ENCODE measurements at places on chromosomes 13 and 19. TPM values are rescaled to one million over a fixed set of nuclear protein-coding genes. Genes with fewer than 3 reads are reported as not detected.
A peak's percentile ranks its signal among the peaks of the same experiment; 100 is the strongest.

DNA sequence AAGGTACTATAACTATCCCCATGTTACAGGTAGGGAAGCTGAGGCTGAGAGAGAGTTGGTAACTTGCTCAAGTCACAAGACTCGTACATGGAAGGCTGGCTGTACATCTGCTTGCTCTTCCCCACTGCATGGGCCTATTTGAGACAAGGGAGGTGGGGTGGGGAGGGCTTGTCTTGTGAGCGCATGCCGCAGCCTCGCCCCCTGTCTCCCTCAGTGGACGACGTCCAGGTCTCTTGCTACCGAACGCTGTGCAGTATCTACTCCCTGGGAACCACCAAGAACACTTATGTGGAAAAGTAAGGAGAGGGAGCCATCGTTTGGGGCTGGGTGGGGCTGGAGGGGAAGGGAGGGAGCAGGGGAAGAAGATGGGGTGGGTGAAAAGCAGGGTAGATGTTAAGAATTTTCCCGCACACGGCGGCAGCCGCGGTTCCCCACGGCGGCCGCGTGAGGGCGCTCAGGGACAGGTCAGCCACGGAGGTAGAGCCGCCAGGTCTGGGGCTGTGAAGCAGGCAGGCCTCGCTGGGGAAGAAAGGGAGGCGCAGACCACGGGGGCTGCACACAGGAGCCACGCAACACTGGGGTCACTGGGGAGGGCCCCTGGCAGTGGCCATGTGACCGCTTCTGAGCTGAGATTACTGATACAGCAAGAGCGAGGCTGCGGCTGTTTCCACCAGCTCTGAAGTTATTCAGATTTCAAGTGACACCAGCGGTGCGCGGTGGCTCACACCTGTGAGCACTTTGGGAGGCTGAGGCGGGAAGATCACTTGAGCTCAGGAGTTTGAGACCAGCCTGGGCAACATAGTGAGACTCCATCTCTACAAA, 81.5 kb downstream of the RYR1 start:
- H3K36me3 ChIP-seq, result no peaks in the 10 kb centered on the region
- peak; percentile 32 for DNase-seq
- no peaks in the 10 kb centered on the region for H3K4me1 ChIP-seq
- H3K27me3 ChIP-seq, result no peaks in the 10 kb centered on the region

GRCh38 chr13:32446773-32447465, 19.0 kb upstream of the N4BP2L1 start:
- H3K4me1 ChIP-seq, result peaks cover 19% of the 10 kb centered on the region
- peaks cover 29% of the 10 kb centered on the region for H3K36me3 ChIP-seq
- H3K27me3 ChIP-seq, result no peaks in the 10 kb centered on the region
- DNase-seq, result no peak
- no peak overlapping the region for H3K27ac ChIP-seq

DNA sequence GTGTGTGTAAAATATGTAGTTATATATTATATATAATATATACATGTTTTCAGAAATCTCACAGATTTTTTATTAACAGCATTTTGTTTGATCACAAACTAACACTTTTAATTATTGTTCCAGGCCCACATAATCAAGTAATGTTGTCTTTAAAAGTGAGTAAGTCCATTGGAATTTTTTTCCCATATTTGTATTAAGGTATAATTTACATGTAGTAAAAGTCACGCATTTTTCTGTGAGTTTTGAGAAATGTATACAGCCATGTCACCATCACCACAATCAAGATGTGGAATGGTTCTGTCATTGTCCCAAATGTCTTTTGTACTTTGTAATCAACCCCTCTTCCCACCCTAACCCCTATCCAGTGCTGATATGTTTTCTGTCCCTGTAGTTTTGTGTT, 120.0 kb upstream of the RFC3 start:
- no peak overlapping the region for H3K4me3 ChIP-seq
- H3K27me3 ChIP-seq, result no peaks in the 10 kb centered on the region
- H3K36me3 ChIP-seq, result no peaks in the 10 kb centered on the region
- no peaks in the 10 kb centered on the region for H3K4me1 ChIP-seq
- H3K27ac ChIP-seq, result no peak overlapping the region
- no peak for DNase-seq

DNA sequence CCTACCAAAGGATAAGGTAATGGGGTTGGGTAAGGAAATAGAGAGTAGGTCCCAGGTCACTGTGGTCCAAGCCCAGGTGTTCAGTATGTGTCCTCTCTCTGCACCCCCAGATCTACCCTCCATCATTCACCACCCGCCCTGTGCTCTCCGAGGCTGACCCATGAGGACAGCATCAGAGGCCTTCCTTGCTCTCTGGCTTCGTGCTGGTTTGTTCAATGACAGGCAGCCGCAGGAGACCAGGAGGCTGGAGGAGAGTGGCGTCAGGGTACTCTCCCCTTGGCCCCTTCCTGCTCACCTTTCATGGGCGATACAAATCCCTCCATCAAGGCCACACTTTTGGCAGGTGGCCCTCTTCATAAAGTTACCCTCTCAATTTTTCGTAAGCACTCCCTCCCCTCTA, 1.7 kb downstream of the TUBA3C start:
- no peaks in the 10 kb centered on the region for H3K4me1 ChIP-seq
- H3K4me3 ChIP-seq, result no peak overlapping the region
- H3K36me3 ChIP-seq, result no peaks in the 10 kb centered on the region
- DNase-seq, result no peak
- H3K27me3 ChIP-seq, result no peaks in the 10 kb centered on the region
- no peak overlapping the region for H3K27ac ChIP-seq

GRCh38 chr13:58324161-58324560, 692.6 kb downstream of the PCDH17 start:
- H3K27me3 ChIP-seq, result no peaks in the 10 kb centered on the region
- no peak overlapping the region for H3K4me3 ChIP-seq
- no peaks in the 10 kb centered on the region for H3K36me3 ChIP-seq
- no peak overlapping the region for H3K27ac ChIP-seq

DNA sequence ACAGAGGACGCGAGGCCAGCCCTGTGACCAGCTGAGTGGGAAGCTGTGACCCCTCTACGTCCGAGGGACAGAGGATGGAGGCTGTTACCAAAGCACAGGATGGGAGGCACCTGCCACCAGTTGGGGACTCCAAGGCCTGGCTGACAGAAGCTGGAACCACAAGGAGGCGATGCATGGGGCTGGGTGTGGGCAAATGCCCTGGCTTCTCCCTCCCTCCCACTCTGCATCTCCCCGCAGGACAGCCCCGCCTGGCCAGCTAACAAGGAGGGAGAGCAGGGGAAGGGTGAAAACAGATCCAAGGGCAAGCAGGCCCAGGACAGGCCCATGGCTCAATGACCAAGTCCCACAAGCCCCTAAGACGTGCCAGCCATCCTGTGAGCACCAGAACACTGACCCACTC, 28.6 kb downstream of the AKT2 start:
- no peak overlapping the region for H3K4me3 ChIP-seq
- H3K36me3 ChIP-seq, result peaks cover 19% of the 10 kb centered on the region
- no peaks in the 10 kb centered on the region for H3K27me3 ChIP-seq
- DNase-seq, result no peak

- peak overlapping the region; percentile 32 for H3K27ac ChIP-seq
- H3K4me1 ChIP-seq, result peaks cover 70% of the 10 kb centered on the region
- H3K27me3 ChIP-seq, result peaks cover 16% of the 10 kb centered on the region
- no peak for DNase-seq
Observed at GRCh38 chr19:18433015-18433691, 4.8 kb downstream of the ISYNA1 start.

DNA sequence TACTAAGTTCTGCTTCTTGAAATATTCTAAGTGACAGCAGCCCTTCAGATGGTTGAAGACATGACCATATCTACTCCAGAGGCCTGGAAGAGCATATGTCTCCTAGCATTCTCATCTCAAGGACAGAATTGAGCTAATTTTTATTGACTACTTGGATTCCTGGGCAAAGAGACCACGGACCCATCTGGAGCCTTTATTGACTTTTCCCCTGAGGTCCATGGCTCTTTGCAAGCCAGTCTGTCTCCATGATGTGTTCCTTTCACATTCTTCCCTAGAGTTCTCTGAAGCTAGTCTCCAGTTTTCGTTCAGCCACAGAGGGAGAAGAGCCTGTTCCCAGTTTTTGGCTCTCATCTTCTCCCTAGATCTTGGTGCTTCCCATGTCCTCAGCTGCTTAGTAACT, 202.7 kb downstream of the PCCA start:
- H3K4me3 ChIP-seq, result no peak overlapping the region
- H3K36me3 ChIP-seq, result no peaks in the 10 kb centered on the region
- no peaks in the 10 kb centered on the region for H3K27me3 ChIP-seq
- H3K27ac ChIP-seq, result no peak overlapping the region
- H3K4me1 ChIP-seq, result no peaks in the 10 kb centered on the region

- no peaks in the 10 kb centered on the region for H3K27me3 ChIP-seq
- no peaks in the 10 kb centered on the region for H3K36me3 ChIP-seq
- no peaks in the 10 kb centered on the region for H3K4me1 ChIP-seq
Observed at GRCh38 chr13:67308004-67308772, 78.1 kb upstream of the PCDH9 start.

- H3K27ac ChIP-seq, result no peak overlapping the region
- H3K4me3 ChIP-seq, result no peak overlapping the region
- H3K27me3 ChIP-seq, result no peaks in the 10 kb centered on the region
- no peaks in the 10 kb centered on the region for H3K4me1 ChIP-seq
- DNase-seq, result peak; percentile 63
Observed at GRCh38 chr13:82654861-82655855, 1227.1 kb downstream of the SLITRK1 start.

GRCh38 chr13:24269821-24270220, 39.6 kb upstream of the C1QTNF9 start:
- H3K27ac ChIP-seq, result peak overlapping the region; percentile 90
- H3K36me3 ChIP-seq, result no peaks in the 10 kb centered on the region
- no peaks in the 10 kb centered on the region for H3K27me3 ChIP-seq
- H3K4me1 ChIP-seq, result peaks cover 74% of the 10 kb centered on the region
- no peak for DNase-seq
- H3K4me3 ChIP-seq, result no peak overlapping the region

DNA sequence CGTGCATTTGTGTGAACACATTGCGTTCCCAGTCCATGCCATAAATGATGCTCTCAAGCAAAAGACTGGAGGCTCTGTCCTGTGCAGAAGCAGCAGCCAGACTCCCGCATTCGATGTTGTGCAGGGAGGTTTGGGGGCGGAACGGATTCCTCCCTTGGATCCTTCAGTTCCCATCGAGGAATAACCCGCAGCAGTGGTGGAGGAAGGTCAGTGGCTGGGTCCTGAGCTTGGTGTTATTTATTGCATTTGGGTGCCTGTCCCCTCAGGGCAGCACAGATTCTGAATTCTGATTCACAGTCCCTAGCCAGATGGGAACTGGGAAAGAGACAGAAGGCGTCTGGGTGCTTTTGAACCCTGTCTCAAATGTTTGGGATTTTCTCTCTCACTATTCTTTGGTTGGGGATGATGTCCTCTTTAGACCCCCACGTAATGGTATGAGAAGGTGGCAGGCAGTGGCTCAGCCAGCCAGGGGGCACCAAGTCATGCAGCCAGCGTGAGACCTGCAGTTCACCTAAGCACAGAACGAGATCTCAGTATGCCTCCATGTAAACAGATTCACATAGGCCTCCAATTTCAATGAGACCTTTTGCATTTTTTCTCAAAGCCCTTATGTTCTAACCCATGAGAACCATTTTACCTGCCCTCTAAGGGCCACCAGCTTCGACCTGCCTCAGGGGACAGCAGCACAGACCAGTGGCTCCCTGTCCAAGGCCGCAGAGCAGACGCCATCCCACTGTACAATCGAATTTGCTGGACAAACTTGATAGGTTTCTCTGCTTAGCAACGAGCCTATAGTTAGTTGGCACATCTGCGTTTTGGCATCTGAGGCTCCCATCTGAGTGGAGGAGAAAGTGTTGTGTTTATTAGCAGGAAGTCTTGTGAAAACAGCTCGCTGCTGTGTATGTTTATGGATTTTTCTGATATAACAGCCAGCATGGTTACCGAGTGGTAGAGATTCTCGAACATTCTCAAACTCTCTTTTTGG, 17.8 kb downstream of the KCTD15 start:
- no peaks in the 10 kb centered on the region for H3K27me3 ChIP-seq
- no peaks in the 10 kb centered on the region for H3K36me3 ChIP-seq
- H3K4me3 ChIP-seq, result no peak overlapping the region

DNA sequence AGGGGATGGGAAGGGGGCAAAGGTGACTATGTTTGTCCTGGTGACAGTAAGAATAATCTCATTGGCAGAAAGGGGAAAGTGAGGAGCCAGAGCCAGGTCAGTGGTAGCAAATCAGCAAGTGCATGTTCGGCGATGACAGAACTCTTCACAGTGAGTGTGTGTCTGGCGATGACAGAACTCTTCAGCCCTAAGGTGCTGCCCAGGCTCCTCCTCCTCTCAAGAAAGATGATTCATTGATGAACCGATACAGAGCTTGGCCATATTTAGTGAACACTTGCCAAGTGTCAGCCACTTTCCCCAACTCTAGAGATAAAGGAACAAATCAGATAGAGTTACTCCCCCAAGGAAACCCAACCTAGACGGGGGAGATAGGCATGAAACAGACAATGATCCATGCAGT, 199.3 kb upstream of the UBL3 start:
- no peak overlapping the region for H3K4me3 ChIP-seq
- no peaks in the 10 kb centered on the region for H3K4me1 ChIP-seq
- H3K27ac ChIP-seq, result no peak overlapping the region
- DNase-seq, result no peak
- H3K36me3 ChIP-seq, result no peaks in the 10 kb centered on the region

DNA sequence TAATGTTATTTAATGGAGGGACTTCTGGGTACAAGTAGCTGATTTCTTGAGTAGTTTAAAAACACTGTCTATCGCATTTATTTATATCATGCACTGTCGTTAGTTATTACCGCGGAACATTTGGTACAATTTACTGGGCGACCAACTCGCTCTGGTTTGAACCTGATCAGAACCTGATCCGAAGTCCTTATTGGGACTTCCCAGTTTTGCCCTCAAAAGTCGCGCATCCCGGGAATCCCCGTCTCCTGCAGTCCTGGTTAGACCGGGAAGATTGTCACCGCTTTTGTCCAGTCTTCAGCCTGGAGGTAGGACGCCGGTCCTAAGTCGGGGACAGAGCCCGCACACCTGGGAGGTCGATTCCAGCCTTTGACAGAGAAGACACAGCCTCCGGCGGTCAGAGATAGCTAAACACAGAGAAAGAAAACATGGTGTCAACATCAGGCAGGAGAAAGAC, 694 bp downstream of the CLN5 start:
- peaks cover 15% of the 10 kb centered on the region for H3K4me1 ChIP-seq
- DNase-seq, result peak; percentile 16
- H3K27me3 ChIP-seq, result no peaks in the 10 kb centered on the region
- peak overlapping the region; percentile 78 for H3K4me3 ChIP-seq
- H3K36me3 ChIP-seq, result no peaks in the 10 kb centered on the region
- H3K27ac ChIP-seq, result peak overlapping the region; percentile 92

DNA sequence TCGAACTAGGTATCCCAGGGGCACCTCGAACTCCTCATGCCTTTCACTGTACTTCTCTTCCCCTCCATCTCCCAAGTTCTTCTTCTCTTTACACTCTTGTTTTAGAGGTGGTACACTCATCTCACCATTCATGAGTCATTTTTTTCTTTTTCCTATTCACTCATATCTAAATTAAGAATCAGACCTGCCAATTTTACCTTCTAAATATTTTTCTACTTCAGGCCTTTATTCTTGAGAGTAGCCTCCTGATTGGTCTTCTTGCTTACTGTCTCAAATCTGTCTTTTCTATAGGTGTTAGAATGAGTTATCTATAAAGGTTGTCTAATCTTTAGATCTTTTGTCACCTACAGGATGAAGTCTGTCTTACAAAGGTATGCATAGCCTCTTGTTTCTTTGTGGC, 20.7 kb downstream of the TDRD3 start:
- no peaks in the 10 kb centered on the region for H3K36me3 ChIP-seq
- no peak for DNase-seq
- H3K27ac ChIP-seq, result no peak overlapping the region
- no peak overlapping the region for H3K4me3 ChIP-seq

Gene COL4A2
- polyA plus RNA-seq, result 265 TPM

Gene GNA15
- polyA plus RNA-seq, result 1.0 TPM

Gene TJP3
- not detected for polyA plus RNA-seq

Gene STK11
- polyA plus RNA-seq, result 41.1 TPM

Data from heart right ventricle (tissue), 16 donors.